ENCODE measurements at places on chromosomes 16 and 17. TPM values are rescaled to one million over a fixed set of nuclear protein-coding genes. Genes with fewer than 3 reads are reported as not detected.
A peak's percentile ranks its signal among the peaks of the same experiment; 100 is the strongest.

DNA sequence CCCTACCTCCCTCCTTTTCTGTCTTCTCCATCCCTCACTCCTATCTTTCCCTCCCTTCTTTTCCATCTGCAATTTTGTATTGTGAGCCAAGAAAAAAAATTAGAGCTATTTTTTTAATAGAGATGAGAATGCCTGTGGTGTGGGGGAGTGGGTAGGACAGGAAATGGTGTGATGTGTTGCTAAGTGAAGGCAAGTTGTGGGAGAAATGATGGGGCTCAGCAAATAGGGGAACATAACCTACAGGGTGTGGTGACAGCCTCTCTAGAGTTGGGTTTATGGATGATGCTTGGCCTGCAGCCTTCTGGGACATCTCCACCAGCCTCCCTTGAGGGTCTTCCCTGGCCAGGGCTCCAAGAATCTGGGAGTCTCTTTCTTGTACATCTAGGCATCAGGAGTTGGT is 163.1 kb upstream of the CACNG3 start:
- H3K27ac ChIP-seq, result no peak overlapping the region
- no peak for DNase-seq
- no peaks in the 10 kb centered on the region for H3K27me3 ChIP-seq
- no peaks in the 10 kb centered on the region for H3K36me3 ChIP-seq

DNA sequence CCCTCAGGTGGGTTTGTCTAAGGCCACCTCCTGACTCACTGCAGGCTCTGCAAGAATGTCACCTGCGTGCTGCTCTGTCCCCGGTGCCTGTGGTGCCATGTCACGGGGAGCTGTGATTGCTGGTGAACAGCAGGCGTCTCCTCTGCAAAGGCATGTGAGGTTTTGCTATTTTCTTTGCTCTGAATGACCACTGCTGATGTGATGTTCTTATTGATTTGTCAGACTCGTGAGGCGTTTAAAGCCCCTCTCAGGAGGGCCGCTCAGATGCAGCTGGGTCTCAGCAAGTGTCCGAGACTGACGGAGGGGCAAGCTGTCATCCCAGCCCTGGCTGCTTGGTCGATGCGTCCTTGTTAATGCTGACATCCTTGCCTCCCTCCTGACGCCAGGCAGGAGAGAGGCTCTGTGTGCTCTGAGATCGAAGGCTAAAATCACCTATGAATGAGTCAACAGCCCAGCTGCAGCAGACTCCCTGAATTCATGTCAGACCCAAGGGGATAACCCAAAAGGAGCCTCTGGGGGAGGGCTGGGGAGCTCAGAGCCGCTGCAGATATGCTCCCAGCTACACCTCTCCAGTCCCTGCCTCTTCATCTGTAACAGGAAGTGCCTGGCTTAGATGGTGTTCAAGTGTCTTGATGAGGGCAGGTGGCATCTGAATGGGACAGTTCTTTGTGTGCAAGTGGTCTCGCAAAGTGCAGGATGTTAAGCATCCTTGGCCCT is 11.8 kb upstream of the PEMT start:
- no peak for DNase-seq
- no peak overlapping the region for H3K27ac ChIP-seq
- no peak overlapping the region for H3K4me3 ChIP-seq
- H3K27me3 ChIP-seq, result peaks cover 2% of the 10 kb centered on the region
- H3K36me3 ChIP-seq, result no peaks in the 10 kb centered on the region

- no peaks in the 10 kb centered on the region for H3K36me3 ChIP-seq
- no peaks in the 10 kb centered on the region for H3K27me3 ChIP-seq
- no peak overlapping the region for H3K4me3 ChIP-seq
- no peak overlapping the region for H3K27ac ChIP-seq
- no peaks in the 10 kb centered on the region for H3K4me1 ChIP-seq
- no peak for DNase-seq
These were observed 472.8 kb upstream of the ASIC2 start for GRCh38 chr17:33765871-33766270.

DNA sequence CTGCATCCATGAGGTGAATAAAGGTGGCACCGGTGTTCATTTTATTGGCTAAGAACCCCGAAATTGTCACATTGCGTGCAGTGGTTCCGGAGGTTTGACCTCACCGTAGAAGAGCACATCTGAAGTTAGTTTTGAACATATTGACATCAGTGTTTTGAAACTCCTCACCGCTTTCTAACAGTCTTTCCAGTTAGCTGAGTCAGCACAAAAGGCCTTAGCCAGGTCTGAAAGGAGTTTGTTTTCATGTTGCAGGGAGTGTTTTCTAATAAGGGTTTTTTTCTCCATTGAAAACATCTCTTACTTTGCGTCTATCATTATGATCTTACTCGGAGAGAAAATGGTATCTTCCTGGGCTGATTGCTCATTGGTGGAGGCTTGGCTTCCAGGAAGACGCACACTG is 174.5 kb upstream of the HSBP1 start:
- no peak overlapping the region for H3K27ac ChIP-seq
- no peaks in the 10 kb centered on the region for H3K4me1 ChIP-seq
- no peak for DNase-seq
- H3K4me3 ChIP-seq, result no peak overlapping the region
- no peaks in the 10 kb centered on the region for H3K27me3 ChIP-seq
- H3K36me3 ChIP-seq, result no peaks in the 10 kb centered on the region

Gene CHD9NB
- 0.35 TPM for polyA plus RNA-seq

Gene NPEPPS
- 52.5 TPM for polyA plus RNA-seq

Gene TGFB1I1
- polyA plus RNA-seq, result 73.3 TPM

- H3K36me3 ChIP-seq, result peaks cover 4% of the 10 kb centered on the region
- no peak overlapping the region for H3K4me3 ChIP-seq
- H3K4me1 ChIP-seq, result peaks cover 45% of the 10 kb centered on the region
- H3K27ac ChIP-seq, result peak overlapping the region; percentile 79
- DNase-seq, result peak; percentile 76
These were observed 130.6 kb downstream of the NLK start for GRCh38 chr17:28173031-28173561.

DNA sequence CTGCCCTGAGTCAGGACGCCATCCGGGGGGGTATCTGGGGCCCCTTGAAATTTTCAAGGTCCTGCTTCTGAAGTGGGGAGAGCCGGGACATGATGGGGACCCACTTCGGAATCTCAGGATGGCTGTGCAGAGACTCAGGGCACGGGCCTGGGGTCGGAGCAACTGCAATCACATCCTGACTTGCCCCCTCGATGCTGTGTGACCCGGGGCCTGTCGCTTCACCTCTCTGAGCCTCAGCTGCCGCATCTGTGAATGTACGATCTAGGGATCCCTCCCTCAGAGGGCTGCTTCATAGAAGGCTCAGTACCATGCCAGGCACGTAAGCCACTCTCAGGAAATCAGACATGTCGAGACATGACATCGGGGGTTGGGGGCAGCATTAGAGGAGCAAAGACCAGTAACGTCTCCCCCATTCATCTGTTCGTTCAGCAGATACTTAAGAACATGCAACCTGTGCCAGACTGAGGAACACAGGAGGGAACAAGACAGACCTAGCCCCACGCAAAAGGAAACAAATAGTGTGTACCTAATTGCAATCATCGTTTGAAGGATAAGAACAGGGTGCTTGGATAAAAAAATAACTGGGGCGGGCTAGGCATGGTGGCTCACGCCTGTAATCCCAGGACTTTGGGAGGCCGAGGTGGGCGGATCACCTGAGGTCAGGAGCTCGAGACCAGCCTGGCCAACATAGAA is 229.6 kb downstream of the PARN start:
- no peak for DNase-seq
- H3K36me3 ChIP-seq, result no peaks in the 10 kb centered on the region
- H3K4me1 ChIP-seq, result peaks cover 11% of the 10 kb centered on the region
- no peak overlapping the region for H3K27ac ChIP-seq
- H3K27me3 ChIP-seq, result no peaks in the 10 kb centered on the region
- no peak overlapping the region for H3K4me3 ChIP-seq

GRCh38 chr16:19883966-19884485 is 622 bp downstream of the GPRC5B start:
- H3K4me1 ChIP-seq, result peaks cover 21% of the 10 kb centered on the region
- no peak overlapping the region for H3K27ac ChIP-seq
- peaks cover 12% of the 10 kb centered on the region for H3K27me3 ChIP-seq
- DNase-seq, result peak; percentile 15
- no peak overlapping the region for H3K4me3 ChIP-seq

Gene B3GNT9
- 6.8 TPM for polyA plus RNA-seq

DNA sequence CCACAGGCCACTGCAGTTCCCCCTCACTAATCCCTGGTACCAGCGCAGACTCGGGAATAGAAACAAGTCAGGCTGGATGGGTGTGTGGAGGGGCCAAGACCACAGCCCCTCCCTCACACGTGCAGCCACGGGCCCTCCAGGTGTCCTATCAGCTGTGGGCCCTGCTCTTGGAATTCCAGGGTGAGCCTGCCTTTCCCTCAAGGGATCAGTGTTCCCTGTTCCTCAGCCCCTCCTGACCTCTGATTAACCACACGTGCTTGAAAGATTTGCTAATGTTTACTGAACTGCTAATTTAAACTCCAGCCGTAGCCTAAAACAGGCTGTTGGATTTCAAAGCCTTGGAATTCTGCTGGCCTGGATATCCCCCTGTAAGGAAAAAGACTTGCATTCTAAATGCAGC is 146.4 kb downstream of the SOCS1 start:
- H3K4me1 ChIP-seq, result peaks cover 3% of the 10 kb centered on the region
- no peak for DNase-seq
- no peaks in the 10 kb centered on the region for H3K27me3 ChIP-seq
- no peak overlapping the region for H3K4me3 ChIP-seq

Gene VTN
- polyA plus RNA-seq, result 0.68 TPM

DNA sequence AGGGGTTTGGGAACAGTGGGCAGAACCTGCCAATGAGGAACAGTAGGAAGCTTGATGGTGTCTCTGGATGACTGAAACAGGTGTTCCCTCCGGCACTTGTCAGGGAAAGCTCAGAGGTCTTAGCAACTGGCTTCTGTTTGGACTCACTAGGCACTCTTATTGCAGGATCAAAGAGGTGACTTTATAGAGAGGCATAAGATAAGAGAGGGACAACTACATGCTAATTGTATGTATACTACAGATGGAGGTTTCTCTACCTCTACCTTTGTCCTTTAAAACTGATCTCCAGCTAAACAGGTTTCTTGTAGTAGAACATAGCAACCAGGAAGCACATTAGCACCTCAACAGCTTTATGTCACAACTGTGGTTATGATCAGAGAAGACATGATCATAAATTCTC is 7.6 kb downstream of the CNTD1 start:
- H3K4me3 ChIP-seq, result no peak overlapping the region
- H3K36me3 ChIP-seq, result peaks cover 5% of the 10 kb centered on the region
- no peaks in the 10 kb centered on the region for H3K27me3 ChIP-seq
- no peak overlapping the region for H3K27ac ChIP-seq
- no peaks in the 10 kb centered on the region for H3K4me1 ChIP-seq

GRCh38 chr16:55711959-55712876 is 56.4 kb downstream of the SLC6A2 start:
- no peak overlapping the region for H3K27ac ChIP-seq
- no peak overlapping the region for H3K4me3 ChIP-seq
- H3K36me3 ChIP-seq, result no peaks in the 10 kb centered on the region
- peaks cover 2% of the 10 kb centered on the region for H3K27me3 ChIP-seq
- no peaks in the 10 kb centered on the region for H3K4me1 ChIP-seq

DNA sequence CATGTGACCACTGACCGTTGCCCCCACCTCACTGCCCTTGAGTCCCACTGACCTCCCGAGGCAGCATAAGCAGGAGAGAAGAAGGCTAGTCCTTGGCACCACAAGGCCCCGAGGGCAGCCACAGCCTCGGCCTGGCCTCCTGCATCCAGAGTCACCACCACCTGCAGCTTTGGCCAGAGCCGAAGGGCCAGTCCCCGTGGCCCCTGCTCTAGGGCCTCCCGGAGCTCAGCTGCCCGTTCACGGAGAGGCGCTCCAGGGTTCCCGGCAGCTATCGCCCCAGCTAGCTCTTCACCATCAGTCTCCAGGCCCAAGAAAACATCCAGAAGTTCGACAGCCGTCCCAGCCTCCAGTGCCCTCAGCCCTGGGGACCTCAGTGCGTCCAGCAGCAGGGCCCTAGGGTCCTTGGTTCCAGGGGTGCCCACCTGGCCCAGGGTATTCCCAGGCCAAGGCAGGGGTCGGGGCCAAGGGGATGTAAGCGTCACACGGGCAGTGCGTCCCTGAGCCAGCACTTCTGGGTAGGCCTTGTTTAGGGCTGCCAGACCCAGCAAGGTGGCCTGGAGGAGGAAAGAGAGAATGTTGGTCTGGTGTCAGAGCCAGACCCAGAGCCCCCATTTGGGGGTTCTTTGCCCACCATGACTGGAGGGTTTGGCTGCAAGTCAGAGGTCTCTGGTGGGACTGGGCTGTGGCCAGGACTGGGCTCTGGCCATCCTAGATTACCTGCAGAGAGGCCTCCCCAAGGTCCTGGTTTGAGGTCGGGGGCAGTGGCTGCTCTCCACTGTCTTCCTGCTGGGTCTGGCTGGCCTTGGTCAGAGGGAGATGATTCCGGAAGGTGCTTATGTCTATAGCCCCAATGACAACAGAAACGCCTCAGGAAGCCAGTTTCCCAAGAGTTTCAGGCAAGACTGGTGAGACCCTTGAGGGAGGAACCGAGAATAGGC is 1.8 kb downstream of the GHDC start:
- H3K36me3 ChIP-seq, result no peaks in the 10 kb centered on the region
- no peaks in the 10 kb centered on the region for H3K4me1 ChIP-seq
- no peak overlapping the region for H3K27ac ChIP-seq
- H3K4me3 ChIP-seq, result no peak overlapping the region
- H3K27me3 ChIP-seq, result no peaks in the 10 kb centered on the region
- no peak for DNase-seq

DNA sequence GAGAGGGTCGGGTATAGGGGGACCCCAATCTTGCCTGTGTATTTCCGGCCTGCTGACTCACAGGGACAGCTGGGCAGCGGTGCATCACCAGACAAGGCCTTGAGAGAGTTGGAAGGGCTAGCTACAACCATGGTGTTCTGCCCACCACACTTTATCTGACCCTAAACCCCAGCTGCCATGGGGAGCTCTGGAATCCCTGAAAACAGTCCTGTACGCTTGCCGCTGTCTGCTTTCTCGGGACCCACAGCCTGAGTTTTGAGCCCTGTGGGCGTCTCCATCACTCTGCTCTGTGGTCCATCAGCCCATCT is 100.4 kb upstream of the GSE1 start:
- no peaks in the 10 kb centered on the region for H3K36me3 ChIP-seq
- no peak for DNase-seq
- no peak overlapping the region for H3K27ac ChIP-seq
- H3K4me1 ChIP-seq, result no peaks in the 10 kb centered on the region

- H3K27me3 ChIP-seq, result no peaks in the 10 kb centered on the region
- H3K4me1 ChIP-seq, result peaks cover 10% of the 10 kb centered on the region
- DNase-seq, result peak; percentile 94
- H3K4me3 ChIP-seq, result peak within 1 kb of the TSS; percentile 92
- no peak within 1 kb of the TSS for H3K27ac ChIP-seq
- H3K36me3 ChIP-seq, result no peaks in the 10 kb centered on the region
These were observed at the start of gene PHAF1 for GRCh38 chr16:67109407-67110135. Gene PHAF1, plus strand, starts transcription at chr16:67109941. Its CDS starts 235 bp downstream, at chr16:67110176.

DNA sequence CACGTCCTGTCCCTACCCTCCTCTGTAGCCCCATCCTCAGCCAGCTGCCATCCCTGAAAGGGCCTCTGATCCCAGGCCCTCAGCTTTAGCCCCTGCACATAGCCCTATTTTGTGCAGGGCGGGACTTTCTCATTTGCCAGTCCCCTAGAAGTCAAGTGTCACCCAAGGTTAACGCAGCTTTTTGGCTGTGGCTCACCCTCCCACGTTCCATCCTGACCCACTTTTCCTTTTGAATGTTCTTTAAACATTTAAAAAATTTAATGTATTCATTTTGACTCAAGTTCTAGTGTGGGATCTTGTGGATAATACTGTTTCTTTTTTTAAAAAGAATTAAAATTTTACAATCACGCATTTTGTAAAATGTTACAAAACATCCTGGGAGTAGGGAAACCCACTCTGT is 62.2 kb upstream of the LGALS9 start:
- H3K36me3 ChIP-seq, result no peaks in the 10 kb centered on the region
- no peak overlapping the region for H3K4me3 ChIP-seq
- peaks cover 31% of the 10 kb centered on the region for H3K4me1 ChIP-seq
- H3K27ac ChIP-seq, result no peak overlapping the region
- no peaks in the 10 kb centered on the region for H3K27me3 ChIP-seq

Data from endothelial cell of umbilical vein (primary cell).